ENCODE measurements at places on chromosomes 1 and 21.

- DNase-seq = no peak
These were observed 65.3 kb downstream of the ZNF697 start for GRCh38 chr1:119582801-119583200.

DNA sequence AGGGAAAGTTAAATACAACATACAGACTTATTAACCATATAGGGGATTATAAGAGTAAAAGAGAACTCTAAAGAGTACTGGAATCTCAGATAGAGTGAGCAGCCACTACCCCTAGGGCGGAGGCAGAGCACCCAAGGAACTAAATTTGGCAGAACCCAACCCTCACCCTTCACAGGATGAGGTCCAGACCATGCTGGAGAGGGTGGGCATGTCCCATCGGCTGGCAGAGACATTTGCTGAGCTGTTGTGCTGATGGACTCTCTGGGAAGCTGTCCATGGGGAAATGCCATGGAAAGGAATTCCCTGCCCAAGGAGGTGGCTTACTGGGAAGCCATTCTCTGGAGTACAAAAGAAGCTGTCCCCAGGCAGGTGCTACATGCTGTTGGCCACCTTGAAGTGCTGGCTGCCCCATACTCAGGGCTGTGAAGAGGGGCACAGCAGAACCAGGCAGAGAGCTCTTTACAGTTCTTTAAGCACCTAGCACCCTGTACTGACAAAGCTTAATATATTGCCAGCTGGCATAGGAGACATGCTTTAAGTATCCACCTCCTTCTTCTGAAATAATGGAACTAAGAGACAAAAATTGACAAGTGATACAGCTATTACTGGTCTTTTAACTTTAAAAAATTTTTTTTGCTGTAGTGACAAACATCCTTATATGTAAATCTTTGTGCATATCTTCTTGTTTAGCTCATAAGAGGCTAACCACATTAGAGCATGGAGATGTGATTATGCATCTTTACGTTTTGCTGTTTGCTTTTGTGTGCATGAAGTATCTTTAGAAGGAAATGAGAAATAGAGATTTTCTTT, 29.6 kb downstream of the TSNAX start:
- DNase-seq = no peak

GRCh38 chr1:77516106-77516505, 166.4 kb downstream of the ZZZ3 start:
- DNase-seq = no peak

GRCh38 chr1:68377098-68377497, 72.7 kb downstream of the RPE65 start:
- no peak for DNase-seq

DNA sequence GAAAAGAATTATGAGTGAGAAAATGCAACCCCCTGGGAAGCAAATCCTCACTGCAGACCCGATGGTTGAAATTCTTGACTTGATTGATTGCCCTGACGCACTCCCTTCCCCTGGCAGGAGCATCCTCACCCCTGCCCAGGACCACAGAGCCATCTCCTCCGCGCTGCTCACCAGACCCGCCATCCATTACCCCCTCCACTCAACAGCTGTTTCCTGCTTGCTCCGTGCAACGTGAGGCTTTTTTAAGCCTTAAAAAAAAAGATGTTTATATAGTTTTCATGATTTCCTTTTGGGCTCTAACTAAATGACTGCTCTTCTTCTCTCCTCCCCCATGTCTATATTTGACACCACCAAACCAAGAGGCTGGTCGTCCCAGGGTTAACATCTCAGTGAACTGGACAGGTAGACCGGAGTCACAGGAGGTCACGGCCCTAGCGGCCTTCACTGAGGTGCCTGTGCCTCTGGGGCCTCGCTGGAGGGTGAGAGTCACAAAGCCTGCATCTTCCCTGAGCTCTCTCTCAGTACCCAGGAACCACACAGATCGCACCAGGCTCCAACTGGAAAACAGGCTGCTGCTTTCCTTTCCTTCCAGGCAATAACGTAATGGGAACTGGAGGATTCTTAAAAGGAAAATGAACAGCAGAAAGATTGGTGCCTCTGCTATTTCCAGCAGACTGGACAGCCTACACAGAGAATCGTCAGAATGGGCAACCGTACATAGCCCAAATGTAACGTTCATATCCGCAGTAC, 49.8 kb downstream of the ZBTB18 start:
- no peak for DNase-seq

GRCh38 chr1:3772027-3772714, 378 bp upstream of the SMIM1 start:
- DNase-seq = peak; percentile 74

DNA sequence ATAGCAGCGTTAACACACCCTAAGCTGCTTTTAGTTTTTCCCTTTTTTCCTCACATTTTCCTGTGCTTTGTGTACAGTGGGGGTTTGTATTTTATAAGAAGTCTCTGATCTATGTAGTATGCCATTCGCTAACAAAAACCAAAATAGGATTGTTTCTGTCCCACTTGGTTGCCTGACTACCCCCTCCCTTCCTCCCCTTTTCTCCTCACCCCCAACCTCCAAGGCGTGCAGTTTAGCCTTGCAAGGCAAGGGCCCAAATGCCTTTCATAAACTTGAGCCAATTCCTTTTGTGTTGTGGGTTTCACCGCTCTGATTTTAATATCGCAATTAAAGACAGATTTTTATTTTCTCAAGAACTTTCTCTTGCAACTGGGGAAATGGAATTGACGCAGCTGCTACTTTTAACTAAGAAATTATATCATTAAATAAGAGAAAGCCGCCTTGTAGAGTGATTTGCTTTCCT, 276.9 kb downstream of the TM2D1 start:
- DNase-seq = no peak

DNA sequence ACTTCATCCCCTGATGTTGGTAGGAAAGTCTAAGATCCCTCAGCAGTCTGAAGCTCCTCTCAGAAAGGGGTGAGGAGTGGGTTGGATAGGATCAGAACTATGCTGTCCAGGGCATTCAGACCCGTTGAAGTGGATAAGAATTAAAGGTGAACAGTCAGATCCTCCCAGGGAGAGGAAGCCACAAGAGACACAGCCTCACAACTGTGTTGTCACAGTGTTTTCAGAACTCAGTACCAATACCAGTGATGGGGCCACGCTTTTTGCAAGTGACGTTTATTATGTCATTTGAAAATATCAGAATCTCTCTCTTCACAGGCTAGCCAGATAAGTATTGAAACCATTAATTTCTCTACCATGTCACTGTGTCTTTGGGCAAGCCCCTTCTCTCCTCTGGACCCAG, 15.4 kb upstream of the EPS15 start:
- no peak for DNase-seq

DNA sequence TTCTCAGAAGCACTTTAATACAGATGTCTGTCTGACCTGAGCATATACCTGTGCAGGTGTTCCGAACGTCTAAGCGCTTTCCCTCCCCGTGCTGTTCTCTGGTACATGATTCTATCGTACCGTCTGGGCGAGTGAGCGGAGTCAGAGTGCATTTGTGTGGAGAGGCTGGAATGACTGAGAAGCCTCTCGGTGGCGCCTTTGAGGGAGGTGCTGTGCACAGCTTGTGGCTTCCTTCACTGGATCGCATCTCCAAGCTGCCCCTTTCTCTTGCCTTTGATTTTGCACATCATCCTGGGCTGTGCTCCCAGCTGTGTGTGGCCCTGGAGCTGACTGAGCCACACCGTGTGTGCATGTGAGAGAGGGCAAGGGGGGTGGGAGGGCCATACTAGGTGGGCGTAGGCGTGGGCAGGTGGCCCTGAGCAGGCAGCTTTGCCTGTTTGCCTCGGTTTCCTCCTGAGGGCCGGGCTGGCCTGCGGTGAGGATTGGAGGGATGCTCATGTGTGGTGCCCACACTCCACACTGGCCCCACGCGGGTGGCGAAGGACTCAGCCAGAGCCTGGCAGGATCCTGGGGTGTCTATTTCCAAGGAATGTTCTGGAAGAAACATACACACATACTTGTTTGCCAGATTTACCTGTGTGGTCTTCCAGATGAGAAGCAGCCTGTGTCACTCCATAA, 105.3 kb downstream of the ADARB1 start:
- DNase-seq = no peak

DNA sequence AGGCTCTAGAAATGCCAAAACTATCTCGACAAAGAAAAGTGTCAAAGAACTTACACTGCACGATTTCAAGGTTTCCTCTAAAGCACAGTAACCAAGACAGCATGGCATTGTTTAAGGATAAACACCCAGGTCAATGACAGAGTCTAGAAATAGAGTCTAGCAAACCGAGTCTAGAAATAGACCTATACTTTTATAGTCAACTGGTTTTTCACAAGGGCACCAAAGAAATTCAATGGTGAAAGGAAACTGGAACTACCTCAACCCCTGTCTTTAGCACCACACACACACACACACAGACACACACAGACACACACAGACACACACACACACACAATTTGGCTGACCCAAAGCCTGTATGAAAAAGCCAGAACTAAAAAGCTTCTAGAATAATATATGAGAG, 67.1 kb upstream of the PGBD5 start:
- DNase-seq = no peak

DNA sequence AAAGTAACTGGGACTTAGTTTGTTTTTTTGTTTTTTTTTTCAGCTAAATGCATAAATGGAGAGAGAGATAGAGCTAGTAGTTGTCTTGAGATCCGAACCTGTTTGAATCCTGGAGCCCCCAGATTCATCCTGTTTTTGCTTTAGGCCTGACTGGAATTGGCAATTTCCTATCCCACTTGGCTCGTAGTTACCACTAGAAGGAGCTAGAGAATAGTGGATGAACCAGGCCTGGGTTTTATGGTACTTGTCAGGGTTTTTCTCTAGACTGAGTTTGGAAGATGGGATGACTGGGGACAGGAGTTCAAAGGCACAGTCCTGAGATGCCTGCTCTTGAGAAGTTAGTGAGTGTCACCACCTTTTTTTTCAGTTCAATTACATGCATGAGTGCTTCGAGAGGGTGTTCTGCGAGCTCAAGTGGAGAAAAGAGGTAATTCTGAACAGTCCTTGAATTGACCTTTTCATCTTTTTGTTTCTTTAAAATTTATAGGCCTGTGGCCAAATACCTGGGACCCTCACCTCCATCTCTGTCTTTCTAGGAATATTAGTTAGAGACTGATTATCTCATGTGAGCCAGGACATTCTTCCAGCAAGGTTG, 23.4 kb downstream of the CELF3 start:
- no peak for DNase-seq

DNA sequence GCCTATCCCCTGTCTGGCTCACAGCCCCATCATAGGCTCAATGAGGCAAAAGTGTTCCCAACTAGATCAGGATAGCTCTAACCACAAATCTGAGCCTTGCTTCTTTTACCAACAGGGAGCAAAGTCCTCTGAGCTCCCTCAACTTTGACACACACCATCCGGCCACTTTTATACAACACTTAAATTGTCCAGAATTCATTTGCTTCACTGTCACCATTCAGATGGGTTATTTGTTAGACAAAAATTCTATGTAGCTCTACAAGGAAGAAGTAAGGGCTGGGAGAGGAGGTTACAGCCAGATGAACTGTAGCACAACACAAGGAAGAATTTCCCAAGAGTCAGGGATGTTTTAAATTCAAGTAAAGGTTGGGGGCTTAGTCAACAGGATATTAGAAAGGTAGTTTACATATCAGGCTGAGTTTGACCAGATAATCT, 50.8 kb downstream of the TGFBR3 start:
- no peak for DNase-seq

- no peak for DNase-seq
These were observed 1171.0 kb downstream of the MRPL39 start for GRCh38 chr21:24436236-24436635.

- no peak for DNase-seq
These were observed 418.8 kb downstream of the PTPRU start for GRCh38 chr1:29655145-29655544.

- DNase-seq = no peak
These were observed 1.7 kb downstream of the ANP32E start for GRCh38 chr1:150234309-150234565.

GRCh38 chr1:9842073-9842711, 18.4 kb upstream of the CLSTN1 start:
- DNase-seq = no peak

DNA sequence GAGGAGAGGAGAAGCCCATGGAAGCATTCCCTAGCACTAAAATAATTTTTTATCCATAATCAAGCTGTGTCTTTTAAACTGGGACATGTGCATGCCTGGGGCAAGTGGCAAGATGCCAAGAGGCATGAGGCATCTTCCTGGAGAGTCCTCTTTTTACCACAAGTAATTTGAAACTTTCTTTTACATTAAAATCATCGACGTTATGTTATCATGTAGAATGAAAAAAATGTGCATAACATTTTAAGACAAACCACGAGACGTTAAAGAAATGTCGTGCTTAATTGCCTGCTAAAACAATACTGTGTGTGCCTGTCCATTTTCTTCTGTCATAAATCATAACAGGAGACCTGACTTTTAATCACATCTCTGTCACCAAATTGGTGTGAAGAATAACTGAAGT, 1.5 kb downstream of the STYXL2 start:
- no peak for DNase-seq

GRCh38 chr1:80531182-80531581, 1269.6 kb upstream of the ADGRL2 start:
- DNase-seq = no peak

DNA sequence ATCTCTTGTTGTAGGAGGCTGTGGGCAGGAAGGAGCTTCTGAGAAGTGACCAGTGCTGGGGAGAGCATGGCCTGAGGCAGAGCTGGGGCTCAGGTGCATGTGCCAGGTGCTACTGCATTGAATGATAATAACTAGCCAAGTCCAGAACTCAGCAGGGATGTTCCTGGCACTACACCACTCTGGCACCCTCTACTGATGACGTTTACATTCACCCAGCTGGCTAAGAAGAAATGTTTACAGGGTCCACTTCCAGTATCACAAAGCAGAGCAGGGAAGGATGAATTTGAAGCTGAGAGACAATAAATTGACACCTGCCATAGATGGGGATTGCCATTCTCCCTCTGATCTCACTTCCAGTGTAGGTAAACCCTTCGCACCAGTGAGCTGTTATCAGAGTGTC, 411.8 kb downstream of the SETD4 start:
- DNase-seq = no peak

DNA sequence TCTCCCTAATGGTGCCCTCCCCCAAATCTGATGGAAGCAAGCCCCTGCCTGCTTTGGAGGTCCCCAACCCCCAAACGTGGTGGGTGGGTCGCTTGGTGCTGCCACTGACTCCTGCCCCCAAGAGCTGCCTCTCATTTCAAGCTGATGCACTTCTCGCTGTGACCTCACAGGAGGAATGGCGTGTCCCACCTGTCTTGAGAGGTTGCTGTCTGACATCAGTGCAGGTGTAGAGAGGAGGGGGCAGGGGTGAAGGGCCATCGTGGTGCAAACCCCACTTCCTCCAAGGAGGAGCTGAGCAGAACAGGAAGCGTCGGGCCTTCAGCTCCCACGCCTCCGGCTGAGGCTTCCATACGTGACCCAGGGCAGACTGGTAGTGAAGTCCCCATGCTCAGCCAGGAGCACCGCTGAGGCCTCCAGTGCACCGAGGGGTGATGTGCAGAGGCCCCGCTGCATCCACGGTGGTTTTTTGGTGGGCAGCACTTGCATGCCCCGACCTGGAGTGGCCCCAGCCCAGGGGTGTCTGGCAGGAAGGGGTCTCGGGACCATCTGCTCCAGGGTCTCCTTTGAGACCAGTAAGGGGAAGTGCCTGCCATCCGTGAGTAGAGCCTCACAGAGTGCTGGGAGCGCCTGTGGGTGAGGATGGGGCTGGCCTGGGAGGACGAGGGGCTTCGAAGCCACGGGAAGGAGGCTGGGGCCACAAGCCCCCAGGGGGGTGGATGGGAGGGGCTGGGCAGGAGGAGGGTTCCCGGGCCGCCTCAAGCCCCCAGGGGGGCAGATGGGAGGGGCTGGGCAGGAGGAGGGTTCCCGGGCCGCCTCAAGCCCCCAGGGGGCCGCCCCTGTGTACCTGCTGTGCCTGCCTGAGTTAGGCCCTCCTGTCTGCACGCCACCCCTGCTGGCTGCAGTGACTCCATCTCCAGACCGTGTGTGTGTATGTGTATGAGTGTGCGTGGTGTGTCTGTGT, 39.8 kb downstream of the WDR4 start:
- DNase-seq = no peak
